ENCODE measurements at places on chromosomes 5 and 9.

DNA sequence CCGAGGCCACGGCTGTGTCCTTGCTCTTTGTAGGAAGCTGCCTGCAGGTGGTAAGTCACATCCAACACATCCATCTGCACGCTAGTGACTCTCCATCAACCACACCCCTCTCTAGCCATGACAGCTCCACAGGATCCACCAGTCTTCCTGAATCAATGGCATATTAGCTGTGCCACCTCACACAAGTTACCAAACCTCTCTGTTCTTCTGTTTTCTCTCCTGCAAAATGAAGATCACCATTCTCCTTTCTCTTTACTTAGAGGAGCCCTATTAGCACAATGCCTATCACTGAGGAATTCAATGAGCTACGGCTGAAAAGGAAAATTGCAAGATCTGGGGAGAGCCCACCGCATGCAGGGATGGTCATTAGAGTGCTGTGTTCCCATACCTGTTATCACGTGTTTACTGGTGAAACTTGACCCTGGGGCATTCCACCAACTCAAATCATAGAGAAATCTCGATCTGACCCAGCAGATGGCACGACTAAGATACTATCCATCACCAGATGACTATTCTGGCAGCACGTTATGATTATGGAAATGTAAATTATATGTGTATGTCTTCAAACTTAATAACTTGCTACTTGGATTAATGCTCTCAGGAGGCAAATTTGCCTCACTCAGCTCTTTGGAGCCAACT, 20.9 kb downstream of the WHRN start:
- DNase-seq: no peak

DNA sequence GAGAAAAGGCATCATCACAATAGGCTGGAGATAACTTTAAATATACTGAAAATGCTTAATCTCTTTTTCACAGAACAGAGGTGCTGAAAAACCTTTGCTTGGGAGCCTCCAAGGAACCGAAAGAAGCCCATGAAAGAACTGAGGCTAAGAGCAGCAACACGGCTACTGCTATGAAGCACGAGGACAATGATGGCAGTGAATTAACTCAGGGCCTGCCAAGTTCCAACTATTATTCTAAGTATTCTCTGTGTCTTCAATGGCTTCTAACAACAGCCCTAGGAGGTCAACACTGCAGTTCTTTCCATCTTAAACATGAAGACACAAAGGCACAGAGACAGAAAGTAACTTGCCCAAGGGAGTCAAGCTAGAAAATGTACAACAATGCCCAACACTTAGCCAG, 293.0 kb upstream of the DAP start:
- no peak for DNase-seq

DNA sequence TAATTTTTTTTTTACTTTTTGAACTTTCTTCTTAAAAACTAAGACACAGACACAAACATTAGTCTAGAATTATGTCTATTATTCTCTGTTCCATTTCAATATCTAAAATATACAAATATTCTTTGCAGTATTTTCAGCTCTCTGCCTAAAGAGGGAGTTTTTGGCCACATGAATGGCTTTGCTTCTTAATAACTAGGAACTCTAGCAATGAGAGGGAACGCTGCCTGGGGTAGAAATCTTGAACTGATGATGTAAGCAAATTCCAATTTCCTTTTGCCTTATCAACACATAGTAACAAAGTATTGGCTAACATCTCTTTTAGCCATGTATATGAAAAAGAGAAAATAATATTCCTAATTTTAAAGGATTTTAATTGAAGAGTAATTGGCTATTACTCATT, 51.9 kb downstream of the SLC25A46 start:
- no peak for DNase-seq

DNA sequence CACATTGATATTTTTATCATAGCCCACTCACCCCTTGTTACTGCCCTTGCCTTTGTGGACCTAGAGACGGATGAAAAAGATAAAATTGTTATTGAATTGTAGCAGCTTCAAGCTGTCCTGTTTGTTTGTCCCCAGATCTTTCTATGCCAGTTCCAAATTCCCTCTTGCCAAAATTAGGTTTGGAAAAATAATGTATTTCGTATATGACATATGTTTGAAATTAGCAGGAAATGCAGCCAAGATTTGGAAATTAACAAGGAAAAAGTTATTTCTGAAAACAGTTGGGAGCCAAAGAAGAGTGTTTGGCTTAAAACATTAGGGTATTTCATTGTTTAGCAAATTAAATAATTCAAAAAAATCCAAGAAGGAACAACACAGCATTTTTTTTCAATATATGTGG, 33.5 kb downstream of the SPATA31D1 start:
- DNase-seq: no peak

DNA sequence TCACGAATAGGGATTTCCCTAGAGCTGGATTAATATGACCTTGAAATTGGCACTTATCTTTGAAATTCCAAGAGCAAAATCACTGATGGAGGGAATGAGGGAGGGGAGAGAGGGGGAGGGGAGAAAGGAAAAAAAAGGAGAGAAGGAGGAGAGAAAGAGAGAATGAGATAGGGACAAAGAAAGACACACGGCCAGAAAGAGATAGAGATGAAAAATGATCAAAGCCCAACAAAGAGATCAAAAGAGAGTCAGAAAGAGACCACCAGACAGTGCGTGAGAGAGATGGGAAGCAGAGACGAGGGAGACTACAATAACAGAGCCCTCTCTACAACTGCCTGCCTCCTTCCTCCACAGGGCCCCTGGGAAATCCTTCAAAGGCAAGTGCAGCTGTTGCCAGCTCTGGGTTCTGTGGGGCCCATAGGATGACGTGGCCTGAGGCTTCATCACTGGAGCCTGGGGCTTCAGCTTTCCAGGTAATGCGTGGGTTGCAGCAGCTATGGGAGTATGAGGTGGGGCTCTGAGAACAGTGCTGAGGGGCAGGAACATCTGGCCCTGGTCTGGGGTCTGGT, 58.3 kb upstream of the SHB start:
- DNase-seq: no peak

DNA sequence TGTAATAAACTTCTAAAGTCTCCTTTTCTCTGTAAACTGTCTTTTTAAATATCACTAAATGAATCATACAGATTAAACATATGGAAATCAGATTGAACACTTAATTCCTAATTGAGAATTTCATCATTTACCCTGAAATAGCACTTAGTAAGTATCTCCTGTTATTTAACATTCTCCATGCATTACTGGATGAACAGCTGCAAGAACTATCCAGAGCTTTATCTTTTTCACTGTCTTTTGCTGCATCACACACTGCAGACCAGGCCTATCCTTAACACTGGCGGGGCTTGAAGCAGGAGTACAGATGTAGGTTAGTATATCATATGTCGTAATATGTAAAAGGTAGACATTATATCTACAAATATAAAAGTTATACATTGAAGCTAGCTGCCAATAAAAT, 108.7 kb upstream of the EFNA5 start:
- DNase-seq: no peak

GRCh38 chr9:126877418-126877817, 17.0 kb downstream of the ZBTB34 start:
- DNase-seq: no peak

- DNase-seq: no peak
Observed at GRCh38 chr5:55498457-55498856, 36.3 kb downstream of the PLPP1 start.

DNA sequence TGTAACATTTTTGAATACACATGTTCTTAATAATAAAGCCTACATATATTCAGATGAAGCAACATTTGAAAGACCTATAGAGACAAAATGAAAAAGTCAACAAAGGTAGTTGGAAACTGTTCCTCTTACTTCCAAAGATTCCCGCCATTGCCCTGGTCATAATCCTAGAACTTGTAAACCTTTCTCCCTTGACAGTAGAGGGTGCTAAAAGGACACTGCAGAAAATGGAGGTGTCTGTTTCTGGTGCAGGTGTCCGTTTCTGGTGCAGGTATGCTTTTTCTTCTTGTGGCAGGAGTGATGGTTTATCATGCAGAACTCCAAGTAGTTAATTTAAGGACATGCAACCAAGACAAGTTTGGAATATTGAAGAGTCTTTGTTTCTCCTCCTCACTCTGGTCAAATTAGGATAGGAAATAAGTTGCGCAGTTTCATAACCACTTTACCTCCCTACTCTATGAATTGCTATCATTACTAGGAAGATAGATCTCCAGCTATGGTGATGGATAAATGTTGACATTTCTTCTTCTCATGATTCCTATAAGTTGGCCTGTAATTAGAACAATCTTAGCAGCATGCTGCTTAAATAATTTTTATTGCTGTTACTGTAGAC, 56.0 kb upstream of the FAM174A start:
- no peak for DNase-seq

Data from stimulated activated CD8-positive, alpha-beta memory T cell treated with anti-CD3 and anti-CD28 coated beads, Interleukin-7, amount 100 ng/mL, for 1 hour (primary cell).